Suprapubic skin (tissue), 4 donors: ENCODE measurements at places on chromosomes 7 and 10. TPM values are rescaled to one million over a fixed set of nuclear protein-coding genes. Genes with fewer than 3 reads are reported as not detected.

The PNLIPRP1 gene
- not detected for total RNA-seq

The LIPK gene
- total RNA-seq = 15.4 TPM

The SORCS3 gene
- total RNA-seq = 0.17 TPM

The GALNT11 gene
- total RNA-seq = 43.4 TPM

The ITPRID1 gene
- 11.1 TPM for total RNA-seq

The RARRES2 gene
- 23.4 TPM for total RNA-seq

DNA sequence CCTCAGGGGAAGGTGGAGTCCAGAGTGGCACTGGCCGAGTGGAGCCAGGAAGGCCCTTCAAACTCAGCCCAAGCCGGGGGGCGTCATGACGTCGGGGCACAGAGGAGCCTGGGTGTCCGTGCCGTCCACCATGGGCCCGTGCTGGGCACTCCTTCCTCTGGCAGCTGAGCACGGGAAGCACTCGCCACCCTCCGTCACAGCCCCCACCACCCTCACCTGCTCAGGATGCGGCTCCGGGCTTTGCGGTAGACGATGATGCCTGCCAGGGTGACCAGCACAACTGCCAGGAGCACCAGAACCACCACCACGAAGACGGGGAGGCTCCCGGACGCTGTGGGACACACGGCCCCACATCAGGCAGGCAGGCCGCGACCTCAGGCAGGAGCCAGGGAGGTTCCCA, 8.1 kb downstream of the ADAM8 start:
- H3K27ac ChIP-seq = no peak overlapping the region
- H3K27me3 ChIP-seq = no peaks in the 10 kb centered on the region
- H3K4me3 ChIP-seq = no peak overlapping the region
- H3K4me1 ChIP-seq = peaks cover 5% of the 10 kb centered on the region

- no peaks in the 10 kb centered on the region for H3K27me3 ChIP-seq
- H3K4me1 ChIP-seq = no peaks in the 10 kb centered on the region
- H3K36me3 ChIP-seq = no peaks in the 10 kb centered on the region
- H3K27ac ChIP-seq = no peak overlapping the region
- no peak for DNase-seq
Measured at GRCh38 chr7:91838439-91838838, 42.1 kb downstream of the MTERF1 start.

GRCh38 chr7:121088870-121089269, 100.4 kb downstream of the CPED1 start:
- H3K4me3 ChIP-seq = no peak overlapping the region
- no peak for DNase-seq
- H3K4me1 ChIP-seq = no peaks in the 10 kb centered on the region
- no peaks in the 10 kb centered on the region for H3K36me3 ChIP-seq
- H3K27me3 ChIP-seq = no peaks in the 10 kb centered on the region

- no peak overlapping the region for H3K4me3 ChIP-seq
- peaks cover 96% of the 10 kb centered on the region for H3K27me3 ChIP-seq
- no peak overlapping the region for H3K27ac ChIP-seq
- H3K36me3 ChIP-seq = no peaks in the 10 kb centered on the region
- DNase-seq = no peak
Measured at GRCh38 chr7:1288996-1289551, 56.4 kb downstream of the UNCX start.

- no peak within 1 kb of the TSS for H3K27ac ChIP-seq
- H3K4me1 ChIP-seq = no peaks in the 10 kb centered on the region
- peaks cover 28% of the 10 kb centered on the region for H3K27me3 ChIP-seq
Measured at GRCh38 chr7:100641463-100641859, at the start of gene TFR2. TFR2 (minus strand) TSS chr7:100641552; CDS start chr7:100641509, 43 bp downstream.
